ENCODE measurements at places on chromosomes 2 and 18.

- no peak for DNase-seq
Measured at GRCh38 chr18:46764586-46764985, 7.7 kb upstream of the ST8SIA5 start.

DNA sequence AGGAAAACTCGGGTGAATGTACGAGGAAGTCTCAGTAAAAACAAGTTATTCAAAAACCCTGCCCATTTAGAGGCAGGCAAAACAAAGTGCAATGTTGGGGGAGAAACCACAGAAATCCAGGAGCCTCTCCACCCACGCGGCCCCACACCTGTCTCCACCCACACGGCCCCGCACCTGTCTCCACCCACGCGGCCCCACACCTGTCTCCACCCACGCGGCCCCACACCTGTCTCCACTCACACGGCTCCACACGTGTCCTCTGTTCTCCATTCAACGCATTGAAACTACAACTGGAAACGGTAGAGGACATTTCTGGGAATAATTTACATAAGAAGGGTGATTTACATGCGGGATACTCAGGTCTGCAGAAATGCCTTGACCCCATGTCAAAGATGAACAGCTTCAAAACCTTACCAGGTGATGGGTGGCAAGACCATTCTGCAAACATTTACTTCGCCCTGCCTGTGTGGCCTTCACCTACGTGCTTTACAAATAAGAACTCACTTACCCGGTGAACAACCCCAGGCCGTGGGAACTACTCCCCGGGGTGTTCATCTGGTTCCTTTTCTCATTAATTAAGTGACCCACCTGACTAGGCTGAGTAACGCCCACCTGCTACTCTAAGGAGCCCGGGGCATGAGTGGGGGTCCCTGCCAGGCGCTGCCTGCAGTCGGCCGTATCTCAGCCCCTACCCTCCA, 100.4 kb downstream of the EIPR1 start:
- DNase-seq = no peak

- DNase-seq = no peak
Measured at GRCh38 chr2:236352761-236353593, 88.8 kb upstream of the ASB18 start.

DNA sequence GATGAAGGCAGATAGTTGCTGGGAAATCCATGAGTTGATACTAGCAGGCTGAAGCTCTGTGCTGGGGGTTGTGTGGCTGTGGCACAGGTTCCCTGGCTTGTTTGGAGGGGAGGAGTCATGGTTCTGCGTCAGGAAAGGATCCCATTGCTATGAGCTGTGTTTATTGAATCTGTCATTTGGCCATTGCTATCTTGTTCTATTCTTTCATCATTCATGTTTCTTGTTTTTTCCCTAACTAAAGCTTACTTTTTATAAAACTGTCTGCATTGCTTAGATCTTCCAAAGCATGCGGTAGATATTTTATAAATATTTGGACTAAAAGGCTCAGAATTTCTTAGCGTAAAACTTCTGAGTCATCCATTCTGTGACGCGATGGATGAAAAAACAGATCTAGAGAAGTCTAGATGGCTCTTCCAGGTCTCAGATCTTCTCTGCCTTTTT, 335.3 kb downstream of the PTPRM start:
- DNase-seq = no peak

GRCh38 chr2:50529600-50530218, 502.2 kb downstream of the NRXN1 start:
- no peak for DNase-seq

DNA sequence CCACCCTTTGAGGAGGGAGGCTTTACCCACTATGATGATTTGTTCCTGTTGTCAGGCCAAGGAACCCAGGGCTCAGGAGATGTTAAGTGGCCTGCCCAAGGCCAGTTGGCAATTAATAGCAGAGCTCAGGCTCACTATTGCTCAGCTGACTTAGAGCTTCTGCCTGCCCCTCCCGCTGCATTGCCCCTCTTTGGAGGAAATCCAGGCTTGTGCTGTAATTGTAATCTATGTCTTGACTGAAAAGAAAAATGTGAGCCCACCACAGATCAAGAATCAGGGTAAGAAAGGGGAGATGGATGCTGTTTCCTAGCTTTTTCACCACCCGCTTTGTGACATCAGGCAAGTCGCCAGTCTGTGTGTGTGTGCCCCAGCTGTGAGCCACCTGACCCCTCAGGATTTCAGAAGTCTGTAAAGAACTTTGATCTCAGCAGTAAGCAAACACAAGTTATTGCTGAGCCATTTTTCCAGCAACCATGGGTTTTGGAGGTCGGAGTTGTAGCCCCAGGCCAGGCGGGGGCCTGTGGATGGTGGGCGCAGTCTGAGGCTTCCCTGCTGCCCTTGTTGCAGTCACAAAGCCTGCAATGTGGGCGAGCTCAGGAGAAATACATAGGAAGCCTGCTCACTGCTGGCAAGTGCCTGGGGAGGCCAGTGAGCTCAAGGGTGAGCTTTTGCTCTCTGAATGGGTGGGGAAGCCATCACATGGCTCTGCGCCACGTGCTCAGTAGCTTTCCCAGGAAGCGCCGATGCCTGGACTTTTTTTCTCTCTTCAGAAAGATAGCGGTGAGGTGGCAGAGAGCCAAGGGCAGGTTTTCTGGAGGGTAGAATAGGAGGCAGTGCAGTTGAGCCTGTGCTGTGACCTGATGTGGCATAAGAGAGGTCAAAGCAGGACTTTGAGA, 6.1 kb downstream of the CABLES1 start:
- DNase-seq = no peak

- no peak for DNase-seq
Measured at GRCh38 chr2:167506395-167506794, 618.1 kb downstream of the XIRP2 start.

GRCh38 chr2:241095594-241096290, 6.3 kb downstream of the MTERF4 start:
- DNase-seq = no peak

- DNase-seq = no peak
Measured at GRCh38 chr2:6578416-6578815, 287.3 kb downstream of the CMPK2 start.

Data from stimulated activated CD8-positive, alpha-beta memory T cell treated with anti-CD3 and anti-CD28 coated beads, Interleukin-7, amount 100 ng/mL, for 24 hours (primary cell).